ENCODE measurements at places on chromosomes 13 and 19.

GRCh38 chr19:45090034-45090433 lies 2.9 kb upstream of the PPP1R37 start:
- no peak for DNase-seq

GRCh38 chr19:46493236-46494145 lies 2.2 kb downstream of the PNMA8B start:
- no peak for DNase-seq

DNA sequence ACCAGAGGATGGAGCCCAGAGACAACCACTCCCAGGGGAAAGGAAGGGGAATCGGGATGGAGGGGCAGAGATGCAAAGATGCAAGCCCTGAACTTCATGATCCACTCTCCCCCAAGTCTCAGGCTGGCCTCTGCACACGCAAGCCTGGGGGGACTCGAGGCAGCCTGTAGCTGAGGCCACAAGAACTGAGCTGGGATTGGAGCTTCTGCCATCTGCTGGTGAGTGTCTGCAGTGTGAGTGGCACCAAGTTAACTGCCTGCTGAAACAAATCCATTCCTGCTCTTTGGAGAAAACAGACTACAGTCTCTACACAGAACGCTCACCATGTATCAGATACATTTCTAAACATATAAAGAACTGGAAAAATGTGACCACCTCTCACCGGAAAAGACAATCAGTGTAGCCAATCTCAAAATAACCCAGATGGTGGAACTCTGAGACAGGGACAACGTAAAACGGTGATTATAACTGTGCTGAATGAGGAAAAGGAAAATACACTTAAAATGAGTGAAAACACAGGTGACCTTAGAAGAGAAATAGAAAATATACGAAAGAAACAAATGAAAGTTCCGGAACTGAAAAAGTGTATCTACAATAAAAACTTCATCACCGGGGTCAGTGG lies 62.1 kb downstream of the KLF2 start:
- peak; percentile 62 for DNase-seq

GRCh38 chr19:45350477-45351058 lies 10.0 kb downstream of the KLC3 start:
- no peak for DNase-seq

DNA sequence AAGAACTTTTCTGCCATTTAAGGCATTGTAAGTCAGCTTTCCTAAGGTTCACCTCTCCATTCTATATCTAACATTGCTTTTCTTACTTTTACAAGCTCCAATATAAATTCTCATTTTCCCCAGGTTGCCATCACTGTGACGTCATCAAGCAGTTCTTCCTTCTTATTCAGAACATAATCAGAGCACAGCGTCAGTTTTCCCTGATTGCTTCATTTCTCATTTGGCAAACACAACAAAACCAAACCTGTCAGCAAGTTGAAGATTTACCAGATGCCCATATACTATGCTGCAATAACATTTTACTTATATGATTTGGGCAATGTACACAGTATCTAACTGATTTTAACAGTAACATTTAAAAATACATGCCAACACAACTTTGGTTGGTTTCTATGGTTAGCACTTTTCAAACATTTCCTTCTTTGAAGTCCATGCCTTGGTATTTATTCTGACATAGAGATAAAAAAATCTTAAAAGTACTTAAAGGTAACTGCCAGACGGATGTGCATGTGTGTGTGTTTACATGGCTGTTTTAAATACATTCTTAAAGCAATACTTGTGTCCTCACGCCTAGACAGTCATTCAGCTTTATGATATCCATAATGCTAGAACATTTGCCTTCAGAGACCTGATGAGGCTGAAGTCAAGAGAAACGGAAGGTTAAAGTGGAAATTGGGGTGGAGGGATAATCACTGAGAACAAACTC lies 264.0 kb downstream of the KLF12 start:
- no peak for DNase-seq

DNA sequence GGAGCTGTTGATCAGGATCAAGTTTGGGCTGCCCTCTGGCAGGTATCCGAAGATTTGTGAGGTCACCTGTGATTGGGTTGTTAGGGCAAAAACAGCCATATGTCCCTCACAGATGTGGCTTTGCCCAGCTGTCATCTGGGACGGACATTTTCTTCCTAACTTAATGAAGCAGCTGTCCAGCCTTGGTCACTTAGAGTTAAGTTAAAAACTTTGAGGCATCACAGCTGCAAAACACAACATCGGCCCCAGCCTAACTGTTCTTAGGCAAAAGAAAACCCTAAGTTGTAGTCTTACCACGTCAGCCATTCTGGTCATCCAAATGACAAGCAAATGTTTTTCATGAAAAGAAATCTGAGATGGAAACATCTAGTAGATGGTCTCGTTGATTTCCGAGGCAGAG lies 318.4 kb downstream of the DCLK1 start:
- DNase-seq, result no peak

DNA sequence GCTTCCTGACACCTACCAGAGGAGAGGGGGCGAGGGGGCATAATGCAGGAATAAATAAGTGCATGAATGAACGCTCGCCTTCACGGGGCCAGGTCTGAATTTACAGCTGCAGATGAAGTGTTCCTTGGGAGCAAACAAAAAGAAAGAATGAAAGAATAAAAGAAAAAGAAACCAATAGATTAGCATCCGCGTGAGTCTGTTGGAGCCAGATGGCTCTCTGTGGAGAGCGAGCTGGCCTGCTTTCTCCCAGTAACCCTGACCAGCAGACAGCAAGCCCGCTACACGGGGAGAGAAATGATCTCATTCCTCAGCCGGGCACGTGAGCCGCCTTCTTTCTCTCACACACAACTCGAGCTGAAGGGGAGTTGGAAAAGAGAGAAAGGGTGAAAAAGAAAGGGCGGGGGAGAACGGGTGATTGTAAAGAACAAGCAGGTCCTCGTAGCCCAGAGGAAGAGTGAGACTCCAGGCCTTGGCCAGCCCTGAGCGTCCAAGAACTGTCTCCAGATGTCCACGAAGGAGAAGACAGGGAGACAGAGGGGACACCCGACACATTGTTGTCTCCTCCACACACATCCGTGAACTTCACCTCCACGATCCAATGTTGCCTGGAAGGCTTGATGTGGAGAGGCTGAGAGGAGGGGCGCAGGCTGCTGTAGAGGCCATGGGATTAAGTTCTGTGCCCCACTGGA lies 81.4 kb downstream of the RNASEH2B start:
- DNase-seq, result peak; percentile 22

- no peak for DNase-seq
These were observed 7.5 kb upstream of the RBM26 start for GRCh38 chr13:79413521-79413920.

DNA sequence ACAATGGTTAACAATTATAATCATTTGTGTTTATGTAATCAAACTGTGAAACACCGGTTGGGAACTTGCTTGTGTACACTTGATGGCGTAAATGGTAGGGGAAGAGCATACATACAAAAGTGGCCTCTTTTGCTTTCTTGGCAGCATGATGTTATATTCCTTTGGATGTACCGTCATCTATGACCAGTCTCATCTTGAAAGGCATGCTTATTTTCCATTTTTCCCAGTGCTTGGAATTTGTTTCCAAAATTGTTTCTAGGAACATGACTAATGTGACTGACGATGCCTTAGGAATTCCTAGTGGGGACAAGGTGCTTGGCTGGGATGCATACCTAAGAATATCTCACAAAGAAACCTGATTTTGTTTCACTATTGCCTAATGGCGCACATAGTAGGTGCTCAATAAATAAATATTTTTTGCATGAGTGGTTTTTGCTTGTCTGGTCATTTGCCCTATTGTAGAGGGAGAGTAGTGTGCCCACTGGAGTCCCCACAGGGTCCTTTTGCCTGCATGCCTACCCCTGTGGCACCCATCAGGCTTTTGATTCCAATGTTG lies 45.5 kb downstream of the SAE1 start:
- no peak for DNase-seq

DNA sequence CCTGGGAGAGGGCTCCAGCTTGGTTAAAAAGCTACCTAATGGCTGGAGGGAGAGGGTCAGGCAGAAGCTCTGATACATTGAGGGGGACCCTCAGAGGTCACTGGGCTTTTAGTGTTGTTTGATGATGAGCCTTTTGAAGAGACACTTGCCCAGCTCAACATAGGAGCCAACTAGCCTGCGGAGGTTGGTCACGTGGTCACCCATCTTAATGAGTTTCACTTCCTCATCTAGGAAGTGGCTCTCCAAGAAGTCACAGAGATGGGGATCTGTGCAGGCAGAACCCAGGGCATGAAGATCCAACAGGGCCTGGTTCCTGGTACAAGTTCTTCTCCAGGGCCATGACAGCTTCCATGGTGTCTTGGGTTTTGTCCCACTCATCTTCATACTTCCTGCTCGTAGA lies 33.4 kb downstream of the IPO5 start:
- DNase-seq, result no peak

GRCh38 chr13:72970956-72971355 lies 87.8 kb upstream of the KLF5 start:
- DNase-seq, result no peak

- DNase-seq, result no peak
These were observed 4.7 kb upstream of the SLC17A7 start for GRCh38 chr19:49445997-49446396.

DNA sequence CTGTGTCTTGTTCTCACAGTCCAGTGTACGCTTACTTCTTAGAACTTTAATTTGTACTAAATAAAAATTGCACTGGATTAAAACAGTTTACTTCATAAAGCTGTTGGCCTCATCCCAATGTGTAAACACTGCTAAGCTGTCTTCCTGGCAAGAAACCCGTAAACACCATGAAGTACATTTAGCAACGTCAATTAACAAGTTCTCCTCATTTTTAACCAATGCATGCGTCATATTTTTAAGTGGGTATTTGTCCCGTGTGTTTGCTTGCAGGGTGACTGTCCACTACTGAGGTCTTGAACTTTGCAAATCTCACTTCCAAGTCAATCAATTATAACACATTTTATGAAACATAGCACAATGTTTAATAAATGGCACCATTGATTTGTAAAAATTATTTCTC lies 28.2 kb downstream of the LAIR2 start:
- DNase-seq, result no peak

- peak; percentile 64 for DNase-seq
These were observed 3.9 kb downstream of the MIDN start for GRCh38 chr19:1252221-1252820.

DNA sequence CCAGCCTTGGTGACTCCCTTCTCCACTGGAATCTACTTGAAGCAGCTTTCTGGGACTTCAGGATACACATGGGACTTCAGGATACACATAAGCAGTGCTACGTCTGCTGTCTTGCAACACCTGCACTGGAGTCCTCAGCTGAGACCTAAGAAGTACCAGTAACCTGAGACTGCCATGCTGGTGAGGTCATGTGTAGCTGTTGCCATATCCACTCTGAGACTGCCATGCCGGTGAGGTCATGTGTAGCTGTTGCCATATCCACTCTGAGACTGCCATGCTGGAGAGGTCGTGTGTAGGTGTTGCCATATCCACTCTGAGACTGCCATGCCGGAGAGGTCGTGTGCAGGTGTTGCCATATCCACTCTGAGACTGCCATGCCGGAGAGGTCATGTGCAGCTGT lies 937.9 kb downstream of the EFNB2 start:
- DNase-seq, result no peak

DNA sequence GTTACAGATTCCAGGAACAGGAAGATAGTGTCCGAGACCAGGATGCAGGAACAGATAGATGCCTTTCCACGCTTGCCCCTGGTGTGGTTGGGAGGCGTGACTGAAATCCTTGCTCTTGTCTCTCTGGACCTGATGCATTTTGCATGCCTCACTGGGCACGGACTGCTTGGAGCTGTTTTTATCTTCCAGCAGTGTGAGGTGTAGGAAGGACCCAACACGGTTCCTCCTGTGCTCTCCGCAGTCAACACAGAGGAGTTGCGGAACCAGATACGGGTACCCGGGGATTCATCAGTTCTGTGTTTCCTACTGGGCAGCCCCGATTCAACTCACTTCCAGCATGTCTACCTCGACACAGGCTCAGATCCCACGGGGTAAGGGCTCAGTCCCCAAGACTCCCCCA lies 6.5 kb downstream of the DOT1L start:
- DNase-seq, result peak; percentile 44

- DNase-seq, result no peak
These were observed 1047.9 kb upstream of the SLC10A2 start for GRCh38 chr13:104114101-104114500.

GRCh38 chr19:33458807-33459206 lies 62.8 kb downstream of the PEPD start:
- DNase-seq, result no peak

GRCh38 chr19:51055866-51056265 lies 9.0 kb downstream of the KLK13 start:
- DNase-seq, result no peak

GRCh38 chr13:80550971-80551441 lies 210.1 kb upstream of the SPRY2 start:
- DNase-seq, result no peak

GRCh38 chr19:50779504-50780457 lies 9.5 kb downstream of the GPR32 start:
- DNase-seq, result no peak

GRCh38 chr13:75341028-75341427 lies 140.9 kb downstream of the TBC1D4 start:
- no peak for DNase-seq

- no peak for DNase-seq
These were observed 1368.1 kb downstream of the EFNB2 start for GRCh38 chr13:105167385-105167784.

GRCh38 chr13:106372199-106373155 lies 163.0 kb downstream of the EFNB2 start:
- no peak for DNase-seq

DNA sequence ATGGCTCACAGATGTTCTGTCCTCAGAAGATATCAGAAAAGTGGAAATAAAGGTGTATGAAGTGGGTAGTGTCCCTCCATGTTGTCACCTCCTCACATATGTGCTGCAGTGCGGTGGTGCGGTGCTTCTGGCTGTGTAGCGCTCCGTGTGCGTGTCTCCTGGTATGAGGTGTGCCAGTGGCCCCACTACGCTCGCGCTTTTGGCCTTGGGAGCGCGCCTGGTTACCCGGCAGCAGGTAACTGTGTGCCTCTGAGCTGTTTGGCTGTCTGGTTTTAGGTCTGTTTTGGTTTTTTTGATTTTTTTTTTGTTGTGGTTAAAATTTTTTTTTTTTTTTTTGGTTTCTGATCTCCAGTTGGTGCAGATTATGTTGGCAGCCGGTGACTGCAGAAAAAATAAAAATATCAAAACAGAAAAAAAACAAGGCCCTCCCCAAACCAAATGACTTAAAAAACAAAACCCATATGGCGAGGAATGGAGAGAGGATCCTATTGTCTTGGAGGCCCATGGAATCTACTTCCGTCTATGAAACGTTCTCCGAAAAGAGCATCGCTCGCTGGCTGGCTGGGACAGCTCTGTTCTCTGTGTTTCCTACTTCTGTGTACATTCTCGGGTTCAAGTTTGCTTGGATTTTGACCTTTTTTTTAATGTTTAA lies 7.9 kb downstream of the HNRNPL start:
- DNase-seq, result no peak

- DNase-seq, result no peak
These were observed 1.2 kb downstream of the GJB2 start for GRCh38 chr13:20191311-20192157.
